ENCODE measurements at places on chromosomes 3 and 15. TPM values are rescaled to one million over a fixed set of nuclear protein-coding genes. Genes with fewer than 3 reads are reported as not detected.

Gene WDR93
- total RNA-seq, result not detected

Gene PAQR5
- not detected for total RNA-seq

Gene CRBN
- total RNA-seq, result 69.8 TPM

Gene POLQ
- total RNA-seq, result 37.1 TPM

Gene EXD1
- not detected for total RNA-seq

Gene SEMA3G
- total RNA-seq, result 0.16 TPM

Gene CCR5
- 8.9 TPM for total RNA-seq

Gene SLC22A13
- total RNA-seq, result 0.93 TPM

Gene SPINT1
- total RNA-seq, result 3.7 TPM

Gene MAGEL2
- total RNA-seq, result not detected

Gene TYRO3
- total RNA-seq, result 1.3 TPM

Gene IL5RA
- not detected for total RNA-seq

Gene HEG1
- total RNA-seq, result 36.0 TPM

Gene DLEC1
- 1.1 TPM for total RNA-seq

Gene PLCH1
- total RNA-seq, result 0.59 TPM
